ENCODE measurements at places on chromosomes 7 and 10. TPM values are rescaled to one million over a fixed set of nuclear protein-coding genes. Genes with fewer than 3 reads are reported as not detected.

- no peak for DNase-seq
Observed at GRCh38 chr7:26186364-26187311, 13.9 kb downstream of the HNRNPA2B1 start.

DNA sequence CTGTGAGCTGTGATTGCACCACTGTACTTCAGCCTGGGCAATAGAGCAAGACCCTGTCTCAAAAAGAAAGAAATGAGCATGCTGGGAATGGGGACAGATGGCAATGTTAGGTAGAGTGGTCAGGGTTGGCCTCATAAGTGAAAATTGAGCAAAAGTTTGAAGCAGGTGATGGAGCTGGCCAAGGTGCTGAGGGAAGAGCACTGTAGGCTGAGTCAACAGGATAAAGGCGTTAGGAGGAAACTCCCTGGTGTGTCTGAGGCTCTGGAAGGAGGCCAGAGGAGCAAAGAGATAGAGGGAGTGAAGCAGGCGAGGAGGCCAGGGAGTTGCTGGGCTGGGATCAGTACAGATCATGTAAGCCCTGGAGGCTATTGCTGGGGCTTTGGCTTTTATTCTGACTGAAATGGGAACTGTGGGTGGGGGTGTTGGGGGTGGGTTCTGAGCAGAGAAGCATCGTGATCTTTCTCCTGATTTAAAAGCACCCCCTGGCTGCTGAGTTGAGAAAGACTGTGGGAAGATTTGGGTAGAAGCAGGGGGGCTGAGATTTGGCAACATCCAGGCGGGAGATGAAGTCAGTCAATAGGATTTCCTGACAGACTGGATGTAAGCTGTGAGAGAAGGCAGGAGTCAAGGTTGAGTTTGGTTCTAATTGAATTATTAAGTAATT, 52.5 kb upstream of the VKORC1L1 start:
- DNase-seq, result no peak

DNA sequence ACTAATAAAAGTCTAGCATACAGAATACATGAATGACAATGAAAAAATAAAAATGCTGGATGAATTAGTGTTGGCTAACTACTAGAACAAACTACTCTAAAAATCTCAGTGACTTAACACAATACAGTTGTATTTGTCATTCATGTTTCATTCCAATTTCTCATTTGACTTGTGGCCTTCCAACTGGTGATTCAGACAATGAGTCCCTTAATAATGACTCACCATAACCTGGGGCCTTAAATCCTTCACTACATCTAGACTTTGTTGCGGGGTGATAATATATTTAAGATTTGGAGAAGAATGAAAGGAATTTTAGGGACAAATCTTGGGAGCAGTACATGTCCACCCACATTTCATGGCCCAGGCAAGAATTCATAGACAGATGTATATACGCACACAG, 90.5 kb upstream of the POM121L12 start:
- DNase-seq, result no peak

- DNase-seq, result no peak
Observed at GRCh38 chr10:31689233-31689632, 239.4 kb downstream of the ARHGAP12 start.

DNA sequence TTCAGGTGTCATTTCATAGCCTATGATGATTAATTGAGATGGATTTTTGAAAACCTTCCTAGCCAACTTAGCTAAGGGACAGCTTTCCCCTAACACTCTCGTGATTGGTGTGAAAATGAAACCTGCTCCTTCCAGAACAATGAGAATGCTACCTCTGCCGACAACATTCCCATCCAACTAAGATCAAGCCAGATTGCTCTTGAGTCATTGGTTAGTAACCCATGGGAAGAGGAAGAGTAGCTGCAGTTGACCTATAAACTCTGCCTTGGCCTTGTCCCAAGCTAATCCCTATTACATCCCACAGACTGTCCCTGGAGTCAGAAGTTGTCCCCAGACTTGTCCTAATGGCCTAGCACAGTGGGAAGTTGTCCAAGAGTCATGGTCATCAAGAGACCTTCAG, 80.5 kb upstream of the SVIL start:
- no peak for DNase-seq

DNA sequence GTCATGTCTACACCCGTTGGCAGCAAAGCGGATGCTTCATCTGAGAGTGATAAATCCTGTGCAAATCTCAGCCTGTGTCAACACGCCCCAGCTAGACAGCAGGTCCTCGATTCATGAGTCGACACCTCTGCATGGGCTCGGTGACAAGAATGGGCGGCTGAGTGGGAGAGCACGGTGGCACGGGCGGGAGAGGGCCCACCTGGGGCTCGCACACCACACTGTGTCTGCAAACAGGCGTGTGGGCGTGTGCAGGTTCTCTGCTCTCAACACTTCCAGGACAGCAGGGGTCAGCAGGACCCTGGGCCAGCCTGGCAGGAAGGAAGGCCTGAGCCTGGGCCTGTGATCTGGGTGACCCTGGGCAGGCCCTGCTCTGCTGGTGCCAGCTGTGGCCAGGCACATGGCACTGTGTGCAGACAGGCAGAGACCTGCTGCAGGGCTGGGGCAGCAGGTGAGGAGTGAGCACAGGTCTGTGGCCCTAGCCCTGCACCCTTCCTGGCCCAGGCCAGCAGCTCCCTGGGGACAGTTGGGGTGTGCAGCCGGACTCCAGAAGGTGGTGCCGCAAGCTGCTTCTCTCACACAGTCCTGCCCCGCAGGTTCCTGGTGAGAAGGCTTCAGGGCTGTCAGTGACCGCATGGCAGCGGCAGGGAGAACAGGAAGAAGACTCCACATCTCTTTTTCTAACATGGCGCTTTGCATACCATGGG, 216.4 kb downstream of the ELFN1 start:
- no peak for DNase-seq

Gene SUN3
- not detected for polyA plus RNA-seq

DNA sequence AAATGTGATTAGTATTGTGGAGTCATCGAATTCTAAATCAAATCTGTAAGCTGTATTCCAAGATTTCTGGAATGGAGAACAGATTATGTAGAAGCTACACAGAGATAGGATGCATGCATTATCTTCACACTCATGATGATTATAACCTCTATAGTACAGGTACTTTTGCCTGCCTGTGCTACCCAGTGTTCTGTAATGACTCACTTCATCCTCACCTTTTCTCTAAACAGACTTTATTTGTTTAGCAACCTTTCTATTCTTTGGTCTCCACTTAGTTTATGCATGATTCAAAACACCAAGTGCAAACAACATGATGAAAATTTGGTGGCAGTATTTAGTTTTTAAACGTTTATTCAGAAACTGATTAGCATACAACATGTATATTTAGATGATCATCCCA, 68.4 kb upstream of the PRPS1L1 start:
- no peak for DNase-seq

Gene OLAH
- not detected for polyA plus RNA-seq

Gene AKR1C4
- not detected for polyA plus RNA-seq
